ENCODE measurements at places on chromosomes 4 and X.

DNA sequence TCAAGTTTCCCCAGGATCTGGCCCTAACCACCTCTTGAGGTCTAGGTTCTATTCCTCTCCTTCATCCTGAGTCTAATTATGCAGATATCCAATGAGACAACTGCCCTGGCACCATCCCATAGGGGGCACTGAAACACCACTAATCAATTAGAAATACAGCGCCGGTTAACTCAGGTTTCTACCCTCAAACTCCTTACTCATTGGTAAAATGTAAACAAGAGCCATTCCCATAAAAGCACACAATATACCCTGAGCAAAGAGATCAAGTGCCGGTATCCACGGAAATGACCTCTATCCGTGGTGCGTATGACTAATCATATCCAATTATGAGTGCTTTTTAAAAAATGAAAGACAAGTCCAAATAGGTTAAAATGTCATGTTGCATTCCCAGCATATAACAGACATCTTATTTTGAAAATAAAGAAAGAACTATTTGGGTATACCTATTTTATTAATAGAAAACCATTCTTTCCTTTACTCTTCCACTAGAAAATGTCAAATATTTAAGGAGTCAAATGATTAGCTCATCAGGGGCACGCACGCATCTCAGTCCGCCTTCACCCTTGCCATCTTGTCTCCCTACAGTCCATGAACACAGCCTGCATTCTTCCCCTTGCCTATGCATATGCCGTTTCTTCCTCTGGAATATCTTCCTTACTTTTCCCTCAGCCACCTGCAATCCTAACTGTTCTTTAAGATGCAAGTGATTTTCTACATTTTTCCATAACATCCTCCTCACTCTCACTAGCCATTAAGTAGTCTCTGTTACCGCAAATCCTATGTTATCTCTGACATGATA is 141.1 kb downstream of the MAML3 start:
- peak; percentile 30 for DNase-seq

DNA sequence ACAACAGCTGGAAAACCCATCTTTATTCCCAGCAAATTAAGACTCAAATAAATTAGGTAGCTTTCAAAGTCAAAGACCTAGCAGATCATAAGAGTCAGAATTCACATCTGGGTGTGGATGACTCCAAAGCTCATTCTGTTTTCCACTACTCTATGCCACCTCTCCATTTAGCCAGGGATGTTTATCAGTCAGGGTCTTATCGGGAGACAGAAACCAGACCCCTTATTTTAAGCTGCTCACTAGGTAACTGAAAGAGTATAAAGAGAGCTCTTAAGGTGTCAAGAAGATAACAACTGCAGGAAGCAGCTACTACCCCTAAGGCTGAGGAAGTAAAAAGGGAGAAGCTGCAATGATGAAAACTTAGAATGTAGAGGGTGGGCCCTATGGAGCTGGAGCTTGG is 333.7 kb upstream of the KLF3 start:
- no peak for DNase-seq

GRCh38 chr4:67343199-67343598 is 202.1 kb downstream of the CENPC start:
- DNase-seq, result no peak

DNA sequence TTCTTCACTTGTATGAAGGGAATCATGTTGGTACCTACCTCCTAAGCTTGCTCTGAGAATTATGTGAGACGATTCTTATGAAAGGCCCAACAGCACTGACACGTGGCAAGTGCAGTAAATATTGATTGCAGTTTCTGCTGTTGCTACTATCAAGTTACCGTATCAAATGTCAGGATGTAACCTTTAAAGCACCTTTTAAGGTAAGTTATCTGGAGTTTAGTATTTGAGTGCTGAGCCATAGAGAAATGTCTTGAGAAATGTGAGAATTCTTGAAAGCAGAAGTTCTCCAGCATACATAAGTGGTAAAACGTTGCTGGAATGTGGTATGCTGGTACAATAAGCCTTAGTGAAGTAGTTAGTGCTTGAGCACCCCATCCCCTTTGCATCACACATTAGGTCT is 90.4 kb downstream of the PHOX2B start:
- no peak for DNase-seq

- no peak for DNase-seq
Measured at GRCh38 chr4:165520086-165520485, 141.3 kb downstream of the CPE start.

- DNase-seq, result no peak
Measured at GRCh38 chr4:104944596-104944995, 202.1 kb upstream of the TET2 start.

- no peak for DNase-seq
Measured at GRCh38 chr4:88807499-88807898, 109.9 kb upstream of the NAP1L5 start.

GRCh38 chr4:110361921-110362320 is 114.0 kb upstream of the ENPEP start:
- DNase-seq, result no peak

- DNase-seq, result no peak
Measured at GRCh38 chr4:145271194-145271593, 90.8 kb upstream of the OTUD4 start.

GRCh38 chr4:1316537-1317168 is 27.0 kb downstream of the MAEA start:
- no peak for DNase-seq

DNA sequence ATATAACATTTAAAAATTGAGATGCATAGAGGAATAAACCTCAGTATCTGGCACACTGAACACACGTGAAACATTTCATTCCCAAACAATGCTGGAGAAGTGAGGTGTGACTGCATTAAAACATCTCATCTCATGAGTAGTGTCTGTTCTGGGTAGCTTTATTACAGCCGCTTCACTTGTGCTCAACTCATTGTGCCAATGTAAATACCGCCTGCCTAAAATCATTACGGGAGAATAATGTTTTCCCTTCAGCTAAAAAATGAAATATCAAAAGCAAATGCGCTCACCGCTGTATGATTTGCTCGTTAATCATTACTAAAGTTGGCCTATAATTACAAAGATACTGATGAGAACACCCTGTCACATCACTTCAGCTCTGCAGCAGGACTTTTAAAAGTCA is 110.2 kb upstream of the PRPS2 start:
- no peak for DNase-seq

DNA sequence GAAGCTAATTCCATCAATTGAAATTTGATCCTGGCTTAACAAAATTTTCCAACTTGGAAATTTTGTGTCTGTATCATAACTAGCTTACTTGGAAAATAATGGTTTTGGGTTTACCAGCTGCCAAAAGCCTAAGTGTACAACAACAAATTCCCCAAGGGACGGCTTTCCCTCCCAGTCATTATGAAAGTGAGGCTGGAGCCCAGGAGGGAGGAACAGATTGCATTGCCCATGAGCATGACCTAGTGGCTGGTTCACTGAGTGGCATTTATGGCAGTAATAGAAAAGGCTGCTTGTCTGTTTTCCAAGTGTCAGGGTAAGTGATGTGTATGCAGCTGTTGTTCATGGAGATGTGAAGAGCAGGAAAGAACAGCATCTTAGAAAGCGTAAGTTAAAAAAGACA is 70.8 kb upstream of the HHIP start:
- DNase-seq, result no peak
